ENCODE measurements at places on chromosomes 7 and 10. TPM values are rescaled to one million over a fixed set of nuclear protein-coding genes. Genes with fewer than 3 reads are reported as not detected.

MEST gene
- total RNA-seq, result 0.06 TPM

KCND2 gene
- total RNA-seq, result 0.04 TPM

MINDY4 gene
- 7.5 TPM for total RNA-seq

- DNase-seq, result no peak
Observed at GRCh38 chr10:107919626-107920235, 755.2 kb upstream of the SORCS1 start.

DNA sequence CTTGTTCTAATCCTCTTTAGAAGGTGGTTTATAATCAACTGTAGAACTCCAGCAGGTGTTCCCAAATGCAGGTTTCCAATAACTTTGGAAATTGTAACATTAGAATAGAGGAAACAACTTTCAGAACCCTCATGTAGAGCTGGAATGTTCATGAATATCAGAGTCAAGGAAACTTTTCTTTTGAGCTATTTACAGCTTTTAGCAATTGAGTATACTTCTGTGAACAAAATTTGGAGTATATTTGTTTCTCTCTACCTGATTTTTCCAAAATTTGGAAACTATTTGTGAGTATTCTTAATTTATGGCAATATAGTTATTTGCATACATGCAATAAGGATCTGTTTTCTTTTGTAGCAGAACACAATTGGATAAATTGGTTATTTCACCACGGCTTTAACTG, 2.8 kb upstream of the CFAP43 start:
- no peak for DNase-seq

- DNase-seq, result no peak
Observed at GRCh38 chr7:124515106-124515830, 250.3 kb downstream of the GPR37 start.

Data from H4 (cell line).